Stimulated activated naive CD4-positive, alpha-beta T cell treated with Interleukin-2 at 50 U/mL for 16 hours (primary cell): ENCODE measurements at places on chromosomes 12 and 14.

DNA sequence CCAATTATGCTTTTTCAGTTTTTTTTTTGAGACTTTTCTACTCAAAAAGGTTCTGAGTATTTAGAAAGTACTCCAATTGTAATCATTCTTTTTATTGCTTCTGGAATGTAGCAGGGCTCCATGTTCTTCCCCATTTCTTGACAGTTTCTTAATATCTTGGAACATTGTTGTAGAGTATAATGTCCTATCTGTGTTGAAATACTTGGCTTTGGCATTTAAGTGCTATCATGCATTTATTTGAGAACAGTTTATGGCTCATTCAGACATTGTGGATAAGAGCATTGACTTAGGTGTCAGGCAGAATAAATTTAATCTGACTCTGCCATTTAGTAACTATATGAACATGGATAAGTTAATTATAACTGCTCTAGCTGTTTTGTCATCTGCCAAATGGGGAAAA, 28.3 kb downstream of the ADIPOR2 start:
- no peak for DNase-seq

DNA sequence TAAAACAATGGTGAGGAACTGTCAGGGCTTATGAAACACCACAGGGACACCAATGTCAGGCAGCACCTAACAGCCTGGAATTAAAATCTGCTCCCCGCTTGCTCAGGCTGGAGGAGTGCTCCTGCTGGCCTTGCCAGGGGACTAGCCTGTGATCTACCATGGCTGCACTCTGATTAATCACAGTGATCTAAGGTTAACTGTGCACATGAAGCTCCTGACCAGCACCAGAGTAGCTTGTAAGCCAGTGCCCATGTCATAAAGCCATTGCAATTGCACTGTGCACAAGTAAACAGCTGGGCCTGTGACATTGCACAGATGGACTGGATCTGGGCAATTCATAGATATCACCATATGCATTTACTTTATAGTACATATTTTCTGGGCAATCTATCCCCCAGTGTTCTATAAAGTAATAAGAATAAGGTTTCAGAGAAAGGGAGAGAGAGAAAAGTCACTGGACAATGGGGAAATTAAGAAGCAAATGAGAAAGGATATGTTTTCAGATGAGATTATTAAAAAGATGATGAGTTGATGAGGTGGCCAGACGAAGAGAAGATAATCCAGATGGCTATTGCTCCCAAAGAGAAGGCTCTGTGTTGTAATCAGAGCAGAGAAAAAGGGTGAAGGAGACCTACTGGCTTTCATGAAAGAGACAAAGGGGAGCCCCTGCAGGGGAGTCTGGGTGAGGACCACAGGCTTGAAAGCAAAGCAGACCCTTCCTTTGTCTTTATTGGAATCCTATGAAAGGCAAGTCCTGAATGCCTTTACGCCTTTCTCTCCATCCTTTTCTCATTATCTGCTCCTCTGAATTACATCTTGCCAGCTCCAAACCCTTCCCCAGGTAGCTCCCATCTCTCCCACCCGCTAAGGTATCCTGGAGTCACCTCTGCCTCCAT, 145.8 kb downstream of the SLC38A6 start:
- DNase-seq, result no peak

DNA sequence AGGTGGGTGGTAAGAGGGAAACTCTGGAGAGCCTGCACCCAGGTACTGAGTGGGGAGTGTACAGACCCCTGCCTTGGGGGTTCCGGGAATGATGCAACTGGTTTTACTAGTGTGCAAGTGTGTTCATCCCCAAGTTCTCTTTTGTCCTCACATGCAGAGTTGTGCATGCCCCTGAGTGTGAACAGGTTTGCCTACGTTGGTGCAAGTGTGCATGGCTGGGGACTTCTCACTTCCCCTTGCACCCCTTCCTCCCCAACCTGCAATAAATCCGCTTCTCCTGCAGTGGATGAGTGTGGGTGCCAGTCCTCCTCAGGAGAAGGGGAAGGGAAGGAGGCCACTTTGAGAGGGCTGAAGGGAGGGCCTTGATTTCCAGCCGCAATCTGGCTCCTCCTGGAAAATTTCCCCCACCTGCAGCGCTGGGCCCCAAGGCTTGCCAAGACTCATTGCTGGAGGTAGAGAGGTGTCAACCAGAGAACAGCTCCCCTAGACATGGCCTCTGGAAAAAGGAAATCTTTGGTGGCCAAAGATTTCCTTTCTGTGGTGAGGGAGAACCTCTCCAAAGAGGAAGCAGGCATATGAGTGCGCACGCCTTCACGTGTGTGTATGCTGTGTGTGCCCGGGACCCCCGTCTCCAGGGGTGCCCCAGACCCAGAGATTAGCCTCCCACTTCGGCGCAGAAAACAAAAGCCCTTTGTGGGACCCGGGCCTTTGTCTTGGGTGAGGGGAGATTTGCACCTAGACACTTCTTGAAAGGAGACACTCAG, 5.5 kb downstream of the AQP2 start:
- DNase-seq, result no peak

GRCh38 chr12:123364532-123365024, at the start of gene SBNO1:
SBNO1 (minus strand) TSS chr12:123364847; CDS start chr12:123350441, 14,406 bp downstream.
- DNase-seq, result peak; percentile 91

GRCh38 chr12:64895526-64895925, 71.1 kb downstream of the TBC1D30 start:
- DNase-seq, result no peak

GRCh38 chr14:55938249-55938791, 179.9 kb upstream of the PELI2 start:
- DNase-seq, result no peak

- no peak for DNase-seq
Observed at GRCh38 chr12:64666054-64666914, 56.0 kb downstream of the RASSF3 start.

DNA sequence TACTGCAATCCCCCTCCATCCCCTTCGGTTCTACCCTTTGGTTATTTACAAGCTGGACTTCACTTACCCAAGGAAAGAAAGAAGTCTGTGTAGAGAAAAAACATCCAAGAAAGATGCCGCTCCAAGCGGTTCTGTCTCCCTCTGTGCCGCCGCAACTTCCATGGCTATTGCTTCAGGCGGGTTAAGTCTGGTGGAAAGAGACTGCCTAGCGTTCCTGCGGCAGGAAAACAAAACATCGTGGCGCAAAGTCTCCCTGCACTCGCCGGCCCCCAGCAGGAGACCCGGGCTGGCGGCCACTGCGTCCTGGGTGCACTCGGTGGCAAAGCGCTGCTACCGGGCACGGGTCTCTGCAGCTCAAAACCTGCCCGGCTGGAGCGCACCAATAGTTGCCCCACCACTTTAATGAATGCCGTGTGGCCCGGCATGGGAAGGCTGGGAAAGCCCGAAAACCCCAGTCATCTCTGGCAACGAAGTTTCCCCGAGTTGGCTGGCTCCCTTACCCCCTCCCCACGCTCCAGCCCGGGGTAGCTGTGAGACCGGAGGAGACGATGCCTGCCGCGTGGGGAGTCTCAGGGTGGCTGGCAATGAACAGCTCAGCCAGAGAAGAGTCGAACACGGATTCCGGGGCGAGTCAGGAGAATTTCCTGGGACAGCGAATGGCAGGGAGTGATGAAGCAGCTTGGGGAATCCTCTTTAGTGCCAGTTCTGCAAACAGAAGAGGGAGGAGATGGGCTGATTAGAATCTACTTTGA, 3.5 kb upstream of the KCNK10 start:
- DNase-seq, result no peak

GRCh38 chr12:102172436-102172835, 25.2 kb downstream of the PMCH start:
- no peak for DNase-seq

GRCh38 chr12:62562846-62563245, 96.2 kb downstream of the MON2 start:
- no peak for DNase-seq

- DNase-seq, result no peak
Observed at GRCh38 chr12:109631302-109631701, 57.7 kb downstream of the MVK start.

DNA sequence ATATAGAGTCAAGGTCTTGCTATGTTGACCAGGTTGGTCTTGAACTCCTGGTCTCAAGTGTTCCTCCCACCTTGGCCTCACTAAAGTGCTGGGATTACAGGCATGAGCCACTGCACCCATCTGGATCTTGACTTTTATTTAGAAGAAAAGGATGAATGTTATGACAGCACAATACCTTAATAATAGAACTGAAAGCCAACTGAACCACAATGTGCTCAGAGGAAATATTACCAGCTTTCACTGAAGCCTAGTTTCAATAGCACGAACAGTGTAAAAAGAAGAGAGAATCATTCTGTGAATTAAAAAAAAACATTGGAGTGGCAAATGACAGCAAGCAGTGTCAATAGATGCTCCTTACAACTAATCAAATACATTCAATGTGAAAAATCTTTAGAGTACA, 239.2 kb upstream of the RMST start:
- DNase-seq, result no peak

GRCh38 chr14:93113678-93114067, 2.1 kb downstream of the ITPK1 start:
- DNase-seq, result no peak

GRCh38 chr12:129550353-129550752, 353.5 kb downstream of the TMEM132D start:
- DNase-seq, result no peak

DNA sequence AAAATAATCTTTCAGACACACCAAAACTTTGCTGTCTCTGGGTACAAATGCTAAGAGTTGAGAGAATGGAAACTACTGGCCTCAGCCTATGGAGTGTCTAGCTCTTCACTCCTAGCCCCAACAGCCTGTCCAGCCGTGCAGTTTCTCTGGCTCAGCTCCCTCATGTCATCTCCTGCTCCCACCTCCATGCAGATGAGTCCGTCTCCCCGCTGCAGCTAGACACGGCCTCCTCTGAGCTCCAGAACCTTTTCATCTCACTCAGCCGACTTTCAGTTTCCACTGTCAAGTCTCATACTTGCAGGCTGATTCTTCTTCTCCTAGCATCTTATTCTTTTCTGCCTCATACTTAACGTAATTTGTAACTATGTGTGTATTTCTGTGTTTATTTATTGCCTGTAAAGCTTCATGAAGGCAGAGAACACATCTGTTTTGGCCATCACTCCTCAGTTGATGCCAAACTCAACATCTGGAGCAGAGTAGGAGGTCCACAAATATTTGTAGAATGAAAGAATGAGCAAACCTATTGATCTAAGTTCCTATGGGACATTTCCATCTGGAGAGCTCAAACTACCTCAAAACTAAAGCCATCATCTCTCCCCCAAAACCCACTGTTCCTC, 139.8 kb upstream of the PWP1 start:
- DNase-seq, result no peak

GRCh38 chr12:24630856-24631255, 318.0 kb downstream of the BCAT1 start:
- no peak for DNase-seq

DNA sequence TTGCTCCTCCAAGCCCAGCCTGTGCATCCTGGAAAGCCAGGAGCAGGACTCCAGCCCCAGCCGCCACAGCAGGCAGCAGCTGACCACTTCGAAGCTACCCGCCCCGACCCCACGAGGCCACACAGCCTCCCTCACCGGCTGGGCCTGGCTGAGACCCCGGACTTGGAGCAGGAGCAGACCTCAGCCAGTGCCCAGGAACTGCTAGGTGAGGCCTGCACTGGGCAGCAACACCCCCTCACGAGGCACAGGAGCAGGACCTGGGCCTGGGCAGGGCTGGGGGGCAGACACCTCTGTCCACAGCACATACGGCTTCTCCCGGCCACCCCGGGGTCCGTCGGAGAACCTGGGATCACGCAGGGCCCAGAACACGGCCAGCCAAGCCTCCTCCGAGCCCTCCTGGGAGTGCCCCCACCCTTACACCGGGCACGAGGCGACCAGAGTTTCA, 137.4 kb upstream of the C14orf180 start:
- no peak for DNase-seq

- no peak for DNase-seq
Observed at GRCh38 chr12:57524814-57525614, 2.4 kb downstream of the MBD6 start.

DNA sequence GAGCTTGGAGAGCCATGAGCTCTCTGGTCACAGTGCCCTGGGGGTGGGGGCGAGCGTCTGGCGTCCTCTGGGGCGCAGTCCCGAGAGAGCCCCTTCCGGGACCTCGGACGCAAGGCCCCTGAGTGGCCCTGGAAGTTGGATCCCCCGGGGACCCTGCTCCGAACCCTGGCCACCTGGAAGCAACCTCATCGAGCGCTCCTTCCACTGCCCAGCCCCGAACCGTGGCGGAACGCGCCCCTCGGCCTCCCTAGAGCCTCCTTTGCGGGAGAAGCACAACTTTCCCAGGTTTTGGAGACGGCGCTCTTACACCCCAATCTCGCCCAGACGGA, 1.2 kb downstream of the NOS1 start:
- no peak for DNase-seq
